ENCODE measurements at places on chromosomes 16 and 17.
A peak's percentile ranks its signal among the peaks of the same experiment; 100 is the strongest.

DNA sequence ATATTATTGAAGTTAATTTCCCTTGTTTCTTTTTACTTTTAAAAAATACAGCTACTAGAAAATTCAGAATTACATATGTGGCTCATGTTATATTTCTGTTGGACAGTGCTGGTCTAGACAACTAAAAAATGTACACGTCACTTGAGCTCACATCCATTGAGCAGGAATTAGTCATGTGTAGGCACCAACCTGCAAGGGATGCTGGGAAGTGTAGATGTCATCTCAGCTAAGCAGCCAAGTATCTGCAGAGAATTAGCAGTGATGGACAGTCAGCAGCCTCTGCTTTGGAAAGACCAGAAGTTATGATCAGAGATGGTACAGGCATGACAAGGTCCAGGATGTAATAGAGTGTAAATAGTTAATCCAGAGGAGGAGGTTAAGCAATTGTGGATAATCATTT, 87.1 kb upstream of the HS3ST2 start:
- DNase-seq, result no peak

GRCh38 chr16:51822471-51822870, 671.4 kb upstream of the SALL1 start:
- no peak for DNase-seq

DNA sequence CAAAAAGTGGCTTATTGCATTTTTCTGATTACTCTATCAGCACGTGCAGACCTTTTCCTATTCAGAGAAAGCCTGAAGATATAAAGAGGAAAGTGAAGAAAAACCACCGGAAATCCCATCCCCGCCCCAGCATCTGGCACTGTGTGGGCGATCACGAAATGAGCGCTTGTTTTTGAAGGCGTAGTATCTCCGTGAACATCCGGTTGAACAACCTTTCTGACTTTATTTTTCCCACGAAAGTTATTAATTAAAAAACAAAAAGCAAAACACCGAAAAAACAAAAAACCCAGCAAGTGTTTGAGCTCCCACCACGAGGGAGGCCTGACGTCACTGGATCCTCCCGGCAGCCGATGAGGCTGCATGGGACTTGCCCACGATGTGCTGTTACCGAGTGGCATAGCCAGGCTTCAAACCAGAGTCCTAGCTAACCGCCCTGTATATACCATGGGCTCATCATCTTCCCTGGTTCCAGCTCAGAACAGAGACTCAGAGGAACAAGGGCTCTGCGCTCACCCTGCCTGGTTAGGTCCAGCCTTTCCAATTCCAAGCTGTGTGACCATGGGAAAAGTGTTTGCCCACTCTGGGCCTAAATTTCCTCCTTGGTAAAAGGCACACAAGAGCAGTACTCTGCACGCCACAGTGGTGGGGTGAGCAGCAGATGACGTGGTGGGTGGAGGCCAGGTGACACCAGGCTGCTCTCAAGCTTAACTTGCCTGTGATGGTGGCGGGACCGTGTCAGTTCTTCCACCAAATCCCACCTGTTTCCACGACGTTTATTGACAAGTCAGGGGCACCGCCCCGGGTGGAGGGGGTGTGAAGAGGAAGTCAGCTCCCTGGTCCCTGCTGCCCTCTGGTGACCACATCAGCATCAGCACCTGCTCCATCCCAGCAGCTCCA, 34.3 kb upstream of the IL21R start:
- DNase-seq, result peak; percentile 7

- no peak for DNase-seq
Measured at GRCh38 chr17:54841656-54842055, 59.0 kb upstream of the TOM1L1 start.

DNA sequence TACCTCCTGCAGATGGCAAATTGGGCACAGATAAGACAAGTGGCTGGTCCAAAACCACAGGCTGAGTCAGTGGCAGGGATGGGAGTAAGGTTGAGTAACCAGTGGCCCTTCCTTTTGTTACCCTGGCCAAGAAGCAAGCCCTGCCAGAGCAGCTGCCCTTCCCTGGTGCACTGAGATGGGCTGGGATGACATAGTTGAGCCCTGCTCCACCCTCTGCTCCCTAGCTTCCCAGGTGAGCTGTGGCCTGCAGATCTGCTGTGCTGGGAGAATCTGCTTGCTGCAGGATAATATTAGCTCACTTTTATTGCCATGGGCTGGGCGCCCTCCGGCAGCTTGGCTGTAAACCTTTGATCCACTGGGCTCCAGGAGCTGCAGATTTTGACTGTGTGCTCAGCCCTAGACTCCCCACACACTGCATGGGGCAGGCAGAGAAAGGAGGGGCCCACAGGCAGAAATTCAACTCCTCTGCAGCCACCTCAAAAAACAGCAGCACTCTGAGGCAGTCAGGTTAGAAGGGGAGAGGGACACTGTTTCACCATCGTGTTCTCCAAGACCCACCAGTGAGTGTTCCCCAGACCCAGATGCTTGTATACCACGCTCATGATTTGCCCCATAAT, 101.8 kb downstream of the CBLN1 start:
- no peak for DNase-seq

- no peak for DNase-seq
Measured at GRCh38 chr17:41689497-41690299, 1.0 kb downstream of the EIF1 start.

- no peak for DNase-seq
Measured at GRCh38 chr17:10417431-10417830, 4.3 kb downstream of the MYH8 start.

DNA sequence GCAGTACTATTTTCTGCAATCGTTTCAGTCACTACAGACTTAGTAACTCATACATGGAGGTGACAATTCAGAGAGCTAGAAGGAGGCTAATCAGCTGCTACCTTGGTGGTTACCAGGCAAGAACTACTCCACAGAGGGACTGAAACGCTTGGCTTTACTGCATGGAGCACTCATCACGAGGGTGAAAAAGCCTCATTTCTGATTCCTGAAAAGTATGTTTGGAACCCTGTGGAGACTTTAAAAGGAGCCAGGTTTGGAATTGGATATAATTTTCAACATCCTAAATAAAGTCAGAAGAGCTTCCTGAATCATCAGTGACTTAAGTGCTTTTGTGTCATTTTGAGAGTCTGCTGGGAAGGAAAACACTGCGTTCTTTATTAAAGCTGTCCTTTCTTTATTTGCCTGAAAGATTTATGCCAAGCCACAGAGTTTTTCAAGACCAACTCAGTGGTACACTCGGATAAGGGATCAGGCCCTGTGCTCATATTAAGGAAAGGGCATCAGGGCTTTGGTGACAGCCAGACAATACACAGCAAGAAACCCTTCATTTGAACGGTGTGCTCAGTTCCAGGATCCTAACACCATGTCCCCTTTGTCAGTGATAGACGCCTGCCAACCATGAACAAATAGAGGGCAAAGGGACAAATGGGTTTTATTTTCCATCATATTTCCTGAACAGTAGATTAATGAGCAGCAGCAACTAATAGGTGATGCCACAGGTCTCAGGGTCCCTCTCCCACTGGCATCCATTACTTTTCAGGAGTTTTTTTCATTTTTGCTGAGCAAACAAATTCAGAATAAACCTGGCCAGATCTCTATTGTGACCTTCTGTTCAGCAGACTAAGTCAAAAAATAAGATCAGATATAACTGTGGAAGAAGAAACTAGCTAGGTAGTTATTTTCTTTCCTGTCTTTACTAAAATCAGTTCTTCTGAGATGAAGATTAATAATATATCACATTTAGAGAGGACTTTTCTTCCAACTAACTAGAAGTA, 80.5 kb upstream of the CLEC18B start:
- DNase-seq, result no peak

GRCh38 chr17:72531729-72532128, 410.9 kb downstream of the SOX9 start:
- DNase-seq, result no peak

DNA sequence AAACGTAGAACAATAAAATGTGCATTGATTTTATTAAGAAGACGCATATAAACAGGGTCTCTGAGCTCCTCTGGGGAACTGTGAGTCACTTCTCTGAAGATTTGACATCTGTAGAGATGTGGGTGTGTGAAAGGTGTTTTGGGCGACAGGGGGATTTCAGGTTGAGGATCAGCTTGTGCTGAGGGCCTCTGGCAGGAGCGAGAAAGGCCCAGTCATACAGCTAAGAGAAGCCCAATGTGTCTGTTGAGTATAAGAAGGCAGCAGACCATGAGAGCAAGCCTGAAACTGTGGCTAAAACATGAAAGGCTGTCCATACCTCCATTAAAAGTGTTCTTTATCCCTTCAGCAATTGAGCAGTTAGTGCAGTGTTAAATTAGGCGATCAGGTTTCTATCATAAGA, 406.5 kb upstream of the MON1B start:
- no peak for DNase-seq

GRCh38 chr17:1715803-1716075, 5.6 kb upstream of the TLCD2 start:
- DNase-seq, result no peak

GRCh38 chr17:40090237-40091119, 9.9 kb downstream of the NR1D1 start:
- no peak for DNase-seq

- DNase-seq, result no peak
Measured at GRCh38 chr17:29138971-29139691, 41.1 kb downstream of the MYO18A start.

DNA sequence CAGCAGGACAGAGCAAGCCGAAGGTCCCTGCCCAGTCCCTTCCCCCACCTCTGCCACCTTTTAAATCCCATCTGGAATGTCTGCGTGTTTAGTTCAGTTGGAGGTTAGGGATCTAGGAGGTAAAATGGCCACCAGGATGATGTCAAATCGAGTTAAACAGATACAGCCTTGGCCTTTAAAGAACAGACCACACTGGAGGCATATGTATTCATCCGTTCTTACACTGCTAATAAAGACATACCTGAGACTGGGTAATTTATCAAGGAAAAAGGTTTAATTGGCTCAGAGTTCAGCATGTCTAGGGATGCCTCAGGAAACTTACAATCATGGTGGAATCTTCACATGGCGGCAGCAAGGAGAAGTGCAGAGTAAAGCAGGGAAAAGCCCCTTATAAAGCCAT, 167.8 kb upstream of the CACNG5 start:
- no peak for DNase-seq

DNA sequence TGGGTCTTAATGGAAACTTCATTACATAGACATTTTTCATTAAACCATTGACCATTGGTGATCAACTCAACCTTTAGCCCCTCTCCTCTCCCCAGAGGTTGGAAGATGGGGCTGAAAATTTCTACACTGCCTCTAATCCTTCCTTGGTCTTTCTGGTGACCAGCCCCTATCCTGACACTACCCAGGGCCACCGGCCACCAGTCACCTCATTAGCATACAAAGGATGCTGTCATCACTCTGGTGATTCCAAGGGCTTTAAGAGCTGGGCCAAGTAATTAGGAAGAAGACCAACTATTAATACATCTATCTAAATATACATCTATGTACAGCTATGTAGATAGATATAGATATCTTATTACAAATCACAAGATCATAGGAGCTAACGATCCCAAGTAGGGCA, 111.2 kb upstream of the IRX6 start:
- no peak for DNase-seq

DNA sequence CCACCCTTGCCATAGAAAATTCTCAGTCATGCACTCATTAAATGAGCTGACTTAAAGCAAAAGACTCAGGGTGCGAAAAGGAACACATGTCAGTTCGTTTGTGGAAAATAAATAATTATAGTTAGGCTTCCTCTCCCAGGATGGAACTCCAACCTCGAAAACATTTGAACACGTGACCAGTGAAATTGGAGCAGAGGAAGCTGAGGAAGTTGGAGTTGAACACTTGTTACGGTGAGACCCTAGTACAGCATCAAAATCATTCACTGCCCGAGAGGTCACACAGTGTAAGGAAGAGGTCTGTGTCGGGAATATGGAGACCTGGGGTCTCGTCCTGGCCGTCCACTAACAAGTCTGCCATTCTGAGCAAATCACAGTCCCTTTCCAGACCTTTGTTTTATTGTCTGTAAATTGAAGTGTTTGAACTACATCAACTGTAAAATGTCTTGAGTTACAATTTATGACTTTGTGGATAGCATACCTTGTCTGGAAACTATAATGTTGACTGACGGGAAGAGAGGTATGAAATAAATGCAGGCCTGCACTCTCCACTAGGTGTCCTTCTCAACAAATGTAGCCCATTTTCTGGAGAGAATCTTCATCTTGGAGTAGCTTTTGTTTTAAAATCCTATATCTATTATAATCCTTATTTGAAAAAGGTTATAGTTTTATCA, 7.7 kb downstream of the PSMD7 start:
- no peak for DNase-seq
